ENCODE measurements at places on chromosomes 2 and 18.

DNA sequence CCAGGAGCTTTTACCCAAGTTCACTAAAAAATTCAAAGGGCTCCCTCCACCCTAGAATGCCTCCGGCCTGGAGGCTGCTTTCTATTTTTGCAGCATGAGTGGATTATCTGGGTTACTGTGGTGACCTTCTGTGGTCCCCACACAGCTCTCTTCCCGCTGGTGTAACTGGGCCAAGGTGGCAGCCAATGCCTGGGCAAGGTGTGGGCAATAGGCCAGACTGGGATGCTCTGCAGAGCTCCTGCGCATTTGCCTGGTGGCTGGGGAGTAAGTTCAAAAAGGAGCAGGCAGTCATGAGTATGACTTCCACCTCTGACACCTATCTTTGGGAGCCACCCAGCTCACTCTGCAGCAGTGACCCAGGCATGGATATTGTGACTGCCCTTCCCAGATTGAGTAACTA lies 130.5 kb upstream of the SPRED2 start:
- no peak for DNase-seq

DNA sequence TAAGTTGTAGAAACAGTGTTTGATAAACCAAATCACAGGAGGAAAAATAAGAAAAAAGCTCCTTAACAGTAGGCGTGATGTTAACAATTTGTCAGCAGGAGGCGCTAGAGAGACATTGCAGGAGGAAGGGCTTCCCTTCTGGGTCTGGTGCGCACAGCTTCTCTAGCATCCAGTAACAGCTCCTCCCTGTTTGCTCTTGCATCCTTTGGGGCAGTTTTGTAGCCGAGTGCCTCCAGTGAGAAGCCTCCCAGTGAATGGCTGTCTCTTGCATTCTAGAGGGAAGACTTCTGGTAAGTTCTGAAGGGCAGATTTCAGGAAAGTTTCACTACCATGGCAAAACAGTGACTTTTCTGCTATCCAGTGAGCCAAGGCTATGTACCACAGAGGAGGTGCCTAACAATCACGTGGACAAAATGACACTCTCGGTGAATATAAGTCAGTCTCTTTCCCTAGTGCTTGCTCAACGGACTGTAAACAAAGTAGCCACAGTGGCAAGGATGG lies 9.5 kb upstream of the ZNF396 start:
- peak; percentile 76 for DNase-seq

DNA sequence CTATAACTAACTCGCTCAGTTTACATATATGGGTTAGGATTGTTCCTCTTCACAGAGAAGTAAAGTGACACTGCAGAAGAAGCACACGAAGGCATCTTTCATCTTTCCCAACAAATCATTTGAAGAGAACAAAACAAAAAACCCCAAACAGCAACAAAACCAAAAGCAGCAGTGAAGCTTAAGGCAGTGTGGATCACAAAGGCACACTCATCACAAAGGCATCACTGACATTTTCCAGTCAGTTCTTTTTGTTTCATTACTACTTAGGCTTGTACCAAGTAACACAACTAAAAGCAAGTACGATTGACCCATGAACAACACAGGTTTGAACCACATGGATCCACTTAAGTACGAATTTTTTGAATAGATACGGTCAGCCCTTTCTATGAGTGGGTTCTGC lies 75.7 kb downstream of the RNF152 start:
- no peak for DNase-seq

- no peak for DNase-seq
Measured at GRCh38 chr2:204794624-204795023, 249.3 kb downstream of the PARD3B start.

DNA sequence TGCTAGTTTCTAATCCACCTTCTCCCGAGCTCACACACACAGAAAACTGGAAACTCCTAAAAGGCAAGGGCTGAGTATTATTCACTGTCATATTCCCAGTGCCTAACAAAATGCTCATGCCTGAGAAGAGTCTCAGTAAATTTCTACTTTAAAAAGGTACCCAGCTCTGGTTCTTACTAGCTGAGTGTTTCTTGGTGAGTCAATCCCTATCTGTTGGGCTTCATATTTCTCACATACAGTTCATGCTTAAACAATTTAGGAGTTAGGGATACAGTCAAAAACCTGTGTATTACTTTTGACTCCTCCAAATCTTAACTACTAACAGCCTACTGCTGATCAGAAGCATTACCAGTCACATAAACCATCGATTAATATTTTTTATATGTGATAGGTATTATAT lies 204.9 kb downstream of the EN1 start:
- no peak for DNase-seq
